ENCODE measurements at places on chromosomes 12 and 14.

GRCh38 chr14:91482263-91483013 is 27.7 kb downstream of the PPP4R3A start:
- no peak for DNase-seq

DNA sequence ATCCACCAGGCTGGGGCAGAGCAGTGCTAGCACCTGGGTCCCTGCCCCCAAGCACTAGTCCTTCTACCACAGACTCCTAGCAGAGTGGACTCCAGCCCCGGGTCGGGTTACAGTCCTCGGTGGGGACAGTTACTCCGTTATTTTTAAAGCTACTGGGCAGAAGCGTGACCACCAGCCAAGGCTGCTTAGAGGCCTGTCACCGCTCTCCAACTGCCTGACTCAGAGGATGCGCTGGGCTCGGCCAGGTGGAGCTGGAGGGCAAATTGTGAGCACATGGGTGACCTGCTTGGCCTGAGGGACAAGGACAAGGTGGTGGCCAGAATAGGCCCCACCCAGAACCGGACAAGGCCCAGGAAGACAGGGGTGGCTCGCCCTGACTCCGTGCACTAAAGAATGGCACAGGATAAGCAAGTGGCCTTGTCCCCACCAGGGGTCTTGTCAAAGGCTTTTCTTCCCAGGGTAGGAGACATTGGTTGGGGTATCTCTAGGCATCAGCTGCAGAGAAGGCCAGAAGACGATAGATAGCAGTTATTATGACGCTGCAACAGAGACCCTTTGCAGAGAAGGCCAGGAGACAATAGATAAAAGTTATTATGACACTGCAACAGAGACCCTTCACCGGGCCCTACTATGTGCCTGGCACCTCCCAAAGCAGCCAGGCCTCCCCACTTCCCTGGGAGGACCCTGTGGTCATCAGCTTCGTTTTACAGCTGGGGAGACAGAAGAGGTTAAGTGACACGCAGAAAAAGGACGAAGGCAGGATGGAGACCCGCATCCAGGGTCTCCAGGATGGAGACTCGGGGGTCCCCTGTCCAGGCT is 1.6 kb downstream of the ABCB9 start:
- DNase-seq, result no peak

GRCh38 chr14:70901269-70901668 is 6.0 kb upstream of the PCNX1 start:
- DNase-seq, result no peak

DNA sequence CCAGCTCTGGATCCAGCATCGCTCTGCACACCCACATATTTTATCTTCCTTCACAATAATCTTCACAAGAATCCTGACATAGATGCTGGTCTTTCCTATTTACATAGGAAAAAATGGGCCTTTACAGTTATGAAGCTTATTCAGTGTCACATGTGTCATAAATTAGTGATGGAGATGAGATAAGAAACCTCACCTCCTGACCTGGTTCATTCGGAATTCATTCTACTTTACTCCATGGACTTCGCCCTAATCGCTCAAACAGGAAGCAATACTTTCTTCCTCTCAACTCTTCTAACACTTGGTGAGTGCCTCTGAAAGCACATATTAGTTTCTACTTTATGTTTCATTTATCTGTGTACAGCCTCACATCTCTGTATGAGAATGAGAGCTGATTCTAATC is 12.0 kb upstream of the SINHCAF start:
- no peak for DNase-seq

GRCh38 chr12:117298648-117299225 is 62.7 kb downstream of the NOS1 start:
- DNase-seq, result no peak

DNA sequence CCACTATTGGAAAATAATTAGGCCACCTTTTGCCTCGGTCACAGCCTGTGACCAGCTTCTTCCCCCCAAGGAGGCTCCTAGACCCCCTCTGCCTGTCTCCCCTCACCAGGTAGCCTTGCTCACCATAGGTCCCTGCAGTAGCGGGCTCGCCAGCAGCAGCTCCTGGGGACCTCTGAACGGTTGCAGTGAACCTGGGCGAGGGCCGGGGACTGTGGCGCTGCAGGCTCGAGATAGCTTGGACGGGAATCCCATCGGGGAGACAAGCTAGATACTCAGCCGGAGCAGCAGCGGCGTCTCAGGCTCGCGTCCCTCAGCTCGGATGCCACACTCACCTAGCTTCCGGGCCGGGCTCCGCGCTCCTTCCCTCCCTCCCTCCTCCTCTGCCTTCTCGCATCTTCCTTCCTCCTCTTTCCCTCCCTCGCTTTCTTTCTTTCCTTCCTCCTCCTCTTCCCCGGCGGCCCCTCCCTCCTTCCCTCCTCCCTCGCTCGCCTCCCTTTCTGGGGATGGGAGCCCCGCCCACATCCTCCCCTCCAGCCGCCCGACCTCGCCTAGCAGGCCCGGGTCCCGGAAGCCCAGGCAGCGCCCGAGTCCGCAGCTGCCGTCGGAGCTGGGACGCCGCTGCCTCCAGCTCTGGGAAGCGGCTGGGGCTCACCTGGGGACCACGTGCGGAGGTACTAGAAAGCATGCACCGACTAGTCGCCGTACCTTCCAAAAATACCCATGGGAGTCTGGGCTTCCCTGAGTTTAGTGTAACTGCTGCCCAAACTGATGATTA is at the start of gene BMP4:
BMP4 (minus strand) TSS at position 399 of the 775 bp plus-strand sequence. CDS start 4,603 bp downstream, outside the sequence.
- DNase-seq, result no peak

DNA sequence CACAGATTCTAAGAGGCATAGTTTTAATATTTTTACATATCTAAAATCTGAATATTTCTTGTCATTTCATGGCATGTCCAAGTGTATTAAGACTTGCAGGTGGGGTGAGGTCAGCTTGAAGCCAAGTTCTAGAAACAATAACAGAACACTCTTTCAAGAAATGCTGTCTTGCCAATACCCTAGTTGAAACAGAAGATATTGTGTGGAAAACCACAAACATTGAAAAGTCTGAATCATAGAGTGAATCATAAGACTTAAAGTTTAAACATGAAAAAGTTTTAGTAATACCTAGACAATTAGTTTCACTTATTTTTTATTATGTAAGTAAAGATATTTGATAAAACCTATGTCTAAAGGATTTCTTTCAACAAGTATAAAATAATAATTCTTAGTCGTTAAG is 191.5 kb upstream of the CAND1 start:
- no peak for DNase-seq

- DNase-seq, result no peak
Measured at GRCh38 chr14:47284283-47284682, 391.1 kb downstream of the MDGA2 start.

GRCh38 chr14:90451961-90452360 is 55.1 kb downstream of the CALM1 start:
- no peak for DNase-seq

DNA sequence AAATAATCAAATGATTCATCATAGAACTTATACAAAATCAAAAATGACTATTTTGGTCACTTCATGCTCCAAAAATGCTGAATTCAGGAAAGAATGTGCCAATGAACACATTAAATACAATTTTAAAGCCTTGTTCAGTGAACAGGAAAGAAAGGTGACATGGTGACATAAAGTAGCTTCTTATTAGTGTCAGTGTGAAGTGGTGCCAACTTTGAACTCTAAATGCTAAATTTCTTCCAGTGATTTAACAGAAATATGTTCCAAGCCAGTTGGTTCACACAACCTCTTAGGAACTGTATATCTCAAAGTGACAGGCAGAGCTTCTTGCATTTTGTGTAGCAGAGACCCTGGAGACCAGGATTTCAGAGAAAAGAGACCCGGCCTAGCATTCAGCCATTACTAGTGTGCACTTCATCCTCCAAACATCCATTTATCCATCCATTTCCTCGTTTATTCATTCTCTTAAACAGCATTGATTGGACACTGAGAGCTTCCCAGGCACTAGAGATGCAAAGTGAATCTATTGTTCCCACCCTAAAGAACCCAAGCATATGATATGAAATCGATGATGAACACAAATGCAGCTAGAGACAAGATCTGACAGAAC is 95.2 kb downstream of the FAR2 start:
- no peak for DNase-seq

DNA sequence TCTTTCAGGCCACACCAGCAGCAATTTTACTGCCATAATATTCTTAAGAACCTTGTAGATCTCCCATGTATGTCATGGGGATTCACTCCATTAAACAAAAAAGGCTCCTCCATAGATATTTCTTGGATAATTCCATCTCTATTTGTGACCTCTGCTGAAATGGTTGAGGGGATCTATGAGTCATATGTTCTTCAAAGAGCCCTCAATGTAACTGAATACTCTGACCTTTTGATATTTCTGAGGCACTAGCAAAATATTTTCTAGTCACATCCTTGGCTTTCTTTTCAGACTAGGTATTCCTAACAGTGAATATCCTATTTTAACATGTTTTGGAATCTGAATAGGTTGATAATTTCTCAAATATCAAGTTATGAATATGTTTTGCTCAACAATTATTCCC is 6.6 kb downstream of the NELL2 start:
- no peak for DNase-seq

Measured in NCI-H2081 treated with DMSO at 0.1 percent for 48 hours (cell line).